ENCODE measurements at places on chromosomes 12 and 14.

GRCh38 chr12:108345716-108346633 is 6.9 kb upstream of the CMKLR1 start:
- no peak for DNase-seq

DNA sequence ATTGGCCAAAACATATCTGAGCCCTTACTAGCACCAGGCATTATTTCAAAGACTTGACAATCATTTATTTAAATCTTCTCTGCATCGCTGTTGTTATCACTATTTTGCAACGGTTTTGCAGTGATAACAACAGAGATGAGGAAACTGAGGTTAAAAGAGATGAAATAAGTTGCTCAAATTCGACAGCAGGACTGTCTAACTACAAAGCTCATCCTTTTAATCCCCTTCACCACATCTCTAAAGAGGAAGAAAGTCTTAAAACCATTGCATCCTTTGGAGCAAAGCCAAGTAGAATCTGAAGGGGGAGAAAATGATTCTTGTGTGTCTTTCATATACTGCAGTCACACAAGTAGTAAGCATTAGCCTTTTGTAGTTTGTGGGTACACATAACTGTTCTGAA is 14.8 kb upstream of the ETNK1 start:
- no peak for DNase-seq

- DNase-seq: no peak
Measured at GRCh38 chr12:18479256-18479655, 217.9 kb downstream of the PIK3C2G start.

GRCh38 chr12:52285172-52285745 is 6.1 kb downstream of the KRT81 start:
- DNase-seq: no peak

DNA sequence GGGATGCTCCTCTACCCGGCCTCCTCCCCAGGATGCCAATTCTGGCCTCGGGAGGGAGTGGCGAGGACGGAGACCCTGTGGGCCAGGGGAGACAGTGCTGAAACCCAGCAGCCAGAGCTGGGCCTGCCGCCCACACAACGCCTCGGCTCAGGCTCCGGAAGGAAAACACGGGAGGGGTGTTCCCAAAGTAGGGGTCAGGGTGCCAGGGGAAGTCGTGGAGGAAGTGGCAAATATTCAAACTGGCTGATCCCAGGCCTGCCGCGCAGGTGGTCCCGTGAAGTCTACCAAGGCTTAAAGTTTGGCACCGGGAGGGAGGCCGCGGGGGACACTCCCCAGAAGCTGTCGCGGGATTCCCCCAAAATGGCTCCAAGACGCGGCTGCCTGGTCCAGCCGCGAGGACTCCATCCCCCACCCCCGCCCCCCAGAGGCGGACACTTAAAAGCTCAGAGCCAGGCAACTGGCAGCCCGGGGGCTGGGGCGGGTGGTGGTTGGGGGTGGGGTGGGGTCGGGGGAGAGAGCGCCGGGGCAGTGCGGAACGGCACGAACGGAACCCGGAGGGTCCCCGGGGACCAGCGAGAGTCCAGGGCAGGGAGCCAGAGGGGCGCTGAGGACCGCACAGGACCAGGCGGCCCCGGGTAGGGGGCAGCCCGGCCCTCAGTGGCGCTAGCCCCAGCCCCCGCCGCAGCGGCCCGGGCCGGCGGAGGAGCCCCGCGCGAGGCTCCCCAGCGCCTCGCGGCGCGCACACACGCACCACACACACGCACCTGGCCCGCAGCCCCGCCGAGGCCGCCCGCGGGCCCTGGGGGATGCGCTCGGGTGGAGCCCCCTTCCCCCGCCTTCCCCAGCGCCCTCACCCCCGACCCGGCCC is 20.0 kb downstream of the BEGAIN start:
- no peak for DNase-seq

- DNase-seq: no peak
Measured at GRCh38 chr12:57460841-57461275, 1.3 kb downstream of the GLI1 start.

DNA sequence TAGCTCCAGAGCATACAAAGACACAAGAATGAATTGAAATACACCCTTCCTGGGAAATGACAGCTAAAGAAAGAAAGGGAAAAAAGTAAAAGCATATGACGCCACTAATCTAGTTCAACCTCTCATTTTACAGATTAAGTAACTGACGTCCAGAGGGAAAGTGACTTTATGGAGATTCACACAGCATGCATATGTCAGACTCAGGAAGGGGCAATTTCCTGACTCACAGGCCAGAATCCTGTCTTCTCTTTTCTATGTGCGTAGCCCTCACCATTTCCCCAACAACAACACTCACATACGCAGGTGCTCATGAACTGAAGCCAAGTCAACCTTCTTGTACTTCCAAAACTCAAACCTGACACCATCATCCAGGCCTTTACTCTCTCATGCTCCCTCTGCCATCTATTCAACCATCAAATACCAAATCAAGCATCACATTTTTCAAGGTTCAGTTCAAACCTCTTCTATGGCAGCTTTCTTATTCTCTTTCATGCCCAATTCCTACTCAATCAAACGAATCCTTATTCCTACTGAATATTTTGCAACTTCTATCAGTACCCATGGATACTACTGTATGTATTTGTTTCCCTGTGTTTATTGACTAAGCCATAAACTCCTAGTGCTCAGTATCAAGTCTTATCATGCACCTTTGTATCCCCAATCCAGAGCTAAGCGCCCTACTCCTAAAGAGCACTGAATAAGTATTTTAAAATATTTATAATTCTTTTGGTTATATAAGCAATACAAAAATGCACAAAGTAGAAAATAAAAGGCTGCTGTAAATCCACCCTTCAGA is 52.8 kb downstream of the STXBP6 start:
- DNase-seq: no peak

- no peak for DNase-seq
Measured at GRCh38 chr14:72614891-72615415, 278.9 kb downstream of the DPF3 start.

DNA sequence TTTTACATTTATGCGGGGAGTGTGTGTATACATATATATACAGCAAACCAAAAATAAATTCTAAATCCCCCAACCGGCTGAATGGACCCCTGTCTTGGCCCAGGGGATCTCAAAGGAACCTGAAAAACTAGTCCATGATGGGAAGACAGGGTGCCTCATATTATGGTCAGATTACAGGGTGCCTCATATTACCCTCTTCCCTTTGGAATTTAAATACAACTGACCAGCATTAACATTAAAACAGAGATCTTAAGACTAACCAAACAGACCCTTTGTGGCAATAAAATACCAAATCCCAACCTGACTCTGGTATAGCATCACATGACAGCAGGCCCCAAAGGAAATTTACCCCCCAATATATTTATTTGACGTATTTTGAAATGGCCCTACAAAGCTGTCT is 17.0 kb downstream of the GSTZ1 start:
- no peak for DNase-seq

- DNase-seq: no peak
Measured at GRCh38 chr12:49327887-49328286, 4.8 kb downstream of the TROAP start.

DNA sequence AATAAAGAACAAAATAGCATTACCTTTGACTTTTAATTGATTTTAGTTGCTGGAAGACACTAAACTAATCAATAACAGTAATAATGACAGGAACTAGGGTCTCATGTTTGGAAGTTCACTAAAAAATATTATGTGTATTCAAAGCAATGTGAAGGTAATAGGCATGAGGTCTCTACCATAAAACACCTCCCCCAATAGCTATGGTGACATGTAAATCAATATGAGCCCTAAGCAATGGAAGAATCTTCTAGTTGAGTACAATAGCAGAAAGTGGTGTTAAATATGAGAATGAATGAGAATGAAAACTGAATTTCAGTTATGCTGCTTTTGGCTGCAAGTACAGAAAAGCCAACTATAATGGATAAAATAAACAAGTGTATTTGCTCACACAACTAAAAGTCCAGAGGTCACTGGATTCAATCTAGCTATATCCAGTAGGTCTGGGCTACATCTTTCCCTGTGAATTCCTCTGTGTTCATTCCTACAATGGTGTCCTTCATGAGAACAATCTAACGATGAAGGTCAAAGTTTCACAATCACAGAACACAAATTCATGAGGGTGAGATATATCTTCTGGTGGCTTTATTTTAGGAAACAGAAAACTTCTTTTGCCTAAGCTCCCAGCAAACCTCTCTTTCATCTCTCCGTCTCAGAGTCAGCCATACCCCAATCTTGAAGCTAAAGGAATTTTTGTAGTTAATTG is 728.0 kb downstream of the FSCB start:
- no peak for DNase-seq
